ENCODE measurements at places on chromosomes 7 and 10.

DNA sequence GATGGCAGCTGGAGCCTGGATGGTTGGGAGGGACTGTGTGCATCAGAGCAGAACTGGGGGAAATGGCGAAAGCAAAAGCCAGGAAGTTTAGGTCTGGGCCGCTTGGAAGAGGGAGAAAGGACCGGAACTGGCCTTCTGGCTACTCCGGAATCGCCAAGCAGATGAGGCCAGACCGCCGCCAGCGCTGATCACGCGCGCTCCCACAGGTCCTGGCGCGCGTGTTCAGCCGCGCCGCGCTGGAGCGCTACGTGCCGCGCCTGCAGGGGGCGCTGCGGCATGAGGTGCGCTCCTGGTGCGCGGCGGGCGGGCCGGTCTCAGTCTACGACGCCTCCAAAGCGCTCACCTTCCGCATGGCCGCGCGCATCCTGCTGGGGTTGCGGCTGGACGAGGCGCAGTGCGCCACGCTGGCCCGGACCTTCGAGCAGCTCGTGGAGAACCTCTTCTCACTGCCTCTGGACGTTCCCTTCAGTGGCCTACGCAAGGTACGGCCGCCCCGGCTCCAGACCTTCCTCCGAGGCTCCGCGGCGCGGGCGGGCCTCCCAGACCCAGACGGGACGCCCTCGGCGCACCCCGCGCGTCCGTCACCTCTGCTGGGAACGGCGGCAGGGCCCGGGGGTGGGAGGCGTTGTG, 2.0 kb downstream of the CYP26C1 start:
- peak; percentile 86 for DNase-seq

DNA sequence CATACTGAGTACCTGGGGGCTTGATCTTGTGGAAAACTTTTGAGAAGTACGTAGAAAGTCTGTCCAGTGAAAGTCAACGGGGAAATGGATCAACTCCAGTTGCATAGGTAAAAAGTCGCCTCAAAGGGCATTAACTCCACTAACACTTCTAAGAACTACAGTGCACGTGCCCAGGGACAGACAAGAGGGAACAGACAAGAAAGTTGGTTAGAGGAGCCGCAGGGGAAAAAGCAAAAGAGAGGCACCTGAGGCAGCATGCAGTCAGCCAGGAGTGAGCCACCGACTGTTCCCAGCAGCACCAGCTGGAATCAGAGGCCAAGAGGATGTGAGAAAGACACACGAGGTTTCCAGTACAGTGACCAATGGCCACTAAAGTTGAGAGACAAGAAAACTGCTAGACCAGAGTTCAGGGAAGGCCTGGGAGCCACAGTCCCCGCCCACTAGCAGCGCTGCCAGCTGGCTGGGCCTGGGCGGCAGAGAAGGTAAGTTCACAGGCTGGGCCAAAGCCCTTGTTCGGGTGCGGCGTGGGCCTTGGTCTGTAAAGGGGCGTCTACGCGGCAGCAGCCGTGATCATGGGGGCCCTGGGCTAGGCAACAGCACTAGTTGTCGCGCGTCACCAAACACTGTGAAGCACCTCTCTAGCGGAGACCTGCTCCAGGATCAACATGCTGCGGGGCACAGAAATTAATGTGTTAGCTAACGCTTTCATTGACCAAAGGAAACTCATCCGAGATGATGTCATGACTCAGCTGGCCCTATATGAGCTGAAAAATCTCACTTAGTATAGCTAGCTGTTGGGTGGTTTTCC, 14.0 kb downstream of the ITGB1 start:
- DNase-seq: no peak

DNA sequence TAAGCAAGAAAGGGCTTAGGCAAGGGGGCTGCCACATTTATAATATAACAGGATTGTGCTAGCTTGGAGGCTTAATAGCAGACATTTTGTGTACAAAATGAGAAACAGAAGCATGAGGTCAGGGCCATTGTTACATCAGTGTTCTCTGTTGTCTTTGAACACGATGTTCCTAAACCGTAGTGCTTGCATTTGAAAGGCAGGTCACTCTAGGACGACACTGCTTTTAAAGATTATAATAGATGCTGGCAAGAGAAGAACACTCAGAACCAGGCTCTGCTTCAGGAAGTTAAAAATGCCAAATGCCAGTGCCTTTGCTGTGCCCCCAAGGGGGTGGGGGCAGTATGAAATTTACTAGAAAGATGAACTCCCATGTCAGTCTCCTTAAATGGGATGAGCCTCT, 91.1 kb downstream of the SORCS3 start:
- no peak for DNase-seq

DNA sequence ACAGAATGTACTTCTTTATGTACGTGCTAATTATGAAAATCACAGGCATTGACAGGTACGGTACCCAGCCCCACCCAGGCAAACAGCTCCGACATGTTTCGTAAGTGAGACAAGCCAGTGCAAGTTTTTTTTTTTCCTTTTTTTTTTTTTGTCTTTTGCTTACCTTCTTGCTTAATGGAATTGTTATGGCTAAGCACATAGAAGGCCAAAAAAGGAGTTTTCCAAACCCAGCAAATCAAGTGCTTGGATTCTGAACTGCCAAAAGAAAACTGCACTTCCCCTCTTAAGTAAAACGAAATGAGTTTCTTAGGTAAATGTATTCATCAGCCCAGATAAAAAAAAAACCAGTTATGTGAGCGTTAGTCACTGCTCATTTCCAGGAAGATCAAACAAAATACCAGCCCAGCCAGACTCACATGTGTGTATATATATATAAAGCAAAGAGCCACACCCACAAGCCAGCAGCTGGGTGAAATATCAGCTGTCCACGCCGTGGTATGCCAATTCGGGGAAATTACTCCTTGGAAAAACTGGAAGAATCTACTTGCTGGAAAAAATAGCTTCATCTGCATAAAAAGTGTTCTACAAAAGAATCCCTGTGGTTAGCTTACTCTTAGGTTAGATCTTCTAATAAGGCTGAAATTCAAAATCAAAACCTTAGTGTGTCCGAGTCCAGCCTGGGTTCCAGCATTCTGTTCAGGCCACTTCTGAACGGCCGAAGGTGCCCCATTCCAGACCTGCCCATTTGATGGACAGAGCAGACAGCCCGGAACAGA, 8.0 kb downstream of the KLF6 start:
- peak; percentile 89 for DNase-seq

DNA sequence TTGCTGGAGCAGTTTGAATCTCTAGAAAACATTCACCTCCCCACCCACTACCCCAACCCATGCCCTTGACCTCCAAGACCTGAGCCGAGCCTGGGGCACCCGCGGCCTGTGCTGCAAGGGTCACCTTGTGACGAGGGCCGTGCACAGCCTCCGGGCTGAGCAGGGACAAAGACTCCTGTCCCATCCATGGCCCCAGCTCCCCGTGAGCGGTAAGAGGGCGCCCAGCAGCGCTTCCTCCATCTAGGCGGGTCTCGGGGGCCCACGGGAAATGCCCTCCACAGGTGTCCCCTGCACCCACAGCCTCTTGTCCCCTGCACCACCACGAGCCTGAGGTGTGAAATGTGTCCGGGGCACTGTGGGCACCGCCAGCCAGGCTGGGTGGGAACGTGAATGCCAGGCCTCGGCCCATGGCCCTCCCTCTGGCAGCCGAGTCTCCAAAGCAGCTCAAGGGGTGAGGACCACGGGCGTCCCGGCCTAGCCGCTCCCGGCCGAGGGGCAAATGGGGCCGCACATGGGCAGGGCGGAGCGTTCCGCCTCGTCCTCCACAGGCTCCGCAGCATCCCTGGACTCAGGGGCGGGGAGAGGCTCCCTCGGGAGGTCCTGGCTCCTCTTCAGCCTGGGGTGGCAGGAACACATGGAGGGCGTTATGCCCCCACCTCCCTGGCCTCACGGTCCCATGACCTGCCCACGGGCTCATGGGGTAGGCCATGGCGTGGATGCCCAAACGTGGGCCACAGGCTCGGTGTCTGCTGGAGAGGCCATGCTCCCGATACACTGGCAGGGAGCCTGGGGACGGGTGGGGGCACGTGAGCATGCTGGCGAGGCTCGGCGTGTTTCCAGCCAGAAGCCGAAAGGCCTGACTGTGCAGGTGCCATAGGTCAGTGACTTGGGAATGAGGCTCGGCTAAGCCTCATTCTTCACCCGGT, 21.1 kb downstream of the DPYSL4 start:
- no peak for DNase-seq

DNA sequence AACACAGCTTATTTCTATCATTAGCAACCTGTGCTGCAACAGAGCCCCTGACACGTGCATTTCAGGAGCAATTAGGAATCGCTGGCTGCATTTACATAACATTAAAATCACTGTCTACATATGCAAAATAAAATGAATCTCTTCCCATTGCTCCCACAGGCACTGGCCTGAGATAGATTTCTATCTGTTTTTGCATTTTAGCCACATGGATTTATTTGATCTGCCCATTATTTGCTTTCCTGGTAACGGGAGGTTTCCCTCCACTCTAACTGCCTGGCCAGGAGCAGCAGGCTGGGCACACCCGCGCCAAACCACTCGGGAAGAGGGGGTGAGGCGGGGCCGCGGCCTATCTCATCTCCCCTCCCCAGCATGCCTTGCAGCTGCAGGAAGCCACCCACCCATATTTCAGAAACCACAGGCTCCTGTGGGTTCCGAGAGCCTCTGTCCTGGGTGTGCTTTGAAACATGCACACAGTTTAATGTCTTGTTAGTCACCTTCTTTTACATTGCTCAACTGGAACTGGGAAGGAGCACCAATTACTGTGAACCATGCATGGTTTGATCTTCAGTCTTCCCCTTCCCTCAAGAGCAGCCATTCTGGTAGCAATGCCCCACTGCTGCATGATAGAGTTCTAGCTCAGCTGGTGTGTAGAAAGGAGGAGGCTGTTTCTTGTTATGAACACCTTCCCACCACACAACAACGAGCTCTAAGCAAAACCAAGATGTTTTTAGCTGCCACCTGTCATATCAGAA, 37.7 kb upstream of the IKZF1 start:
- DNase-seq: peak; percentile 95

GRCh38 chr7:80150611-80151273, 16.1 kb downstream of the GNAI1 start:
- no peak for DNase-seq

- no peak for DNase-seq
These were observed 1.4 kb downstream of the NUDT1 start for GRCh38 chr7:2243458-2243857.

GRCh38 chr7:11474902-11475585, 357.0 kb downstream of the THSD7A start:
- DNase-seq: no peak

- DNase-seq: no peak
These were observed 61.2 kb upstream of the AGR3 start for GRCh38 chr7:16942929-16943509.

- no peak for DNase-seq
These were observed 18.0 kb upstream of the DLG5 start for GRCh38 chr10:77944519-77944918.

DNA sequence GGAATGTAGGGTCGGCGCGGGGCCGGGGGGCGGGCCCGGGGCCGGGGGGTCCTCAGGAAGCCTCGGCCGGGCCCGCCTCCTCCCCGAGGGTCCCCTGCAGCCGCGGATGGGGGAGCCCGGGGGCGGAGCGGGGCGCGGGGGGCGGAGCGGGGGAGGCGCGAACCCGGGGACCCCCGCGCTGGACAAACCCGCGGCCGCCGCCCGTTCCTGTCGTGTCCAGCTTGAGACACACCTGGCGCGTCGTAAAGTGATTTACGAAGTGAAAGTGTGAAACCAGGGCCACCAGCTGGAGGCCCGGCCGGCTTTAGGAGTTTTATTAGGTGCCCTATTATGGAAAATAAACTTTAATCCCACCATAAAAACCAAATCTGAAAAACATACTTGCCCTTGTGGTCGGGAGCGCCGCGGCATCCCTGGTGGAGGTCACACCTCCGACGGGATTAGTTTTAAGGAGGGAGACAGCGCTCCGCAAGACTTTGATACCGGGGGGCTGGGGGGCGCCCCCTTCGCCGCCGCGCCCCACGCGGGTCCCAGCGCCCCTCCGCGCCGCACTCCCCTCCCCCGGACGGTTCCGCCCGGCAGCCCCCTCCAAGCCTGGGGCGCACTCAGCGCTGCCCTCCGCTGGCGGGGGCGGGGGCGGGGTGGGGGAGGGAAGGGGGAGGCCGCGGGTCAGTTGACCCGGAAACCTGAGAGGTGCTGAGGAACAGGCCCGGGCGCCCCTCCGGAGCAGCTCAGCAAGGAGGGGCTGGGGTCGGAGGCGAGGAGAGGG, 10.3 kb downstream of the MNX1 start:
- DNase-seq: no peak

DNA sequence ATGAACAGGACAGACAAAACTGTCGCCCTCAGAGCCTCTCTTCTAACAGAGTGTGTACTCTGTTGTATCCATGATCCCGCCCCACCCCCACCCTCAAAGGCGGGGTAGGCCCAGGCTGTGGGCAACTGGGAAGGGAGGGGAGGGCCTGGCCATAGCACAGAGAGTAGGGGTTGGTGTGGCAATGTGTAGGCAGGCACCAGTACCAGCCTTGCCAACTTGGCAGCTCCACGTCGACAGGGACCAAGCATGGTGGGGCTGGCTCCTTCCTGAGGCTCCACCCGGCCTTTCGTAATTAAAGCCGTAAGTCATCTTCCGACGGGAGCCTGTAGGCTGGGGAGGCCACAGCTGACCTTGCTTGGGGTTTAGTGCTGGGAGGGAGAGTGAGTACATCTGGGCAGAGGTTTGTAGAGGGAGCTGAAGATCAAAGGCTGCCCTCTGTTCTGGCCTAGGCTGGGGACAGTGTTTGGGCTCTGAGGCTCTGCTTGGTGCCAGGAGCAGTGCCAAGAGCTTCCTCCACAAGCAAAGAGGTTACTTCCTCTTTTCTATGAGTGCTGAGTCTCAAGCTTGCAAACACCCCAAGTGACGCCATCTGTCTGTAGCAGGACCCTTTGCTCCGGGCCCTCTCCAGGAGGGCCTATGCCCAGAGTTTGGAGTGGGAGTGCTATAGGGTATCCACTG, 121.6 kb downstream of the C10orf105 start:
- no peak for DNase-seq

- no peak for DNase-seq
These were observed 369.4 kb upstream of the IGFBP3 start for GRCh38 chr7:46290374-46291049.

DNA sequence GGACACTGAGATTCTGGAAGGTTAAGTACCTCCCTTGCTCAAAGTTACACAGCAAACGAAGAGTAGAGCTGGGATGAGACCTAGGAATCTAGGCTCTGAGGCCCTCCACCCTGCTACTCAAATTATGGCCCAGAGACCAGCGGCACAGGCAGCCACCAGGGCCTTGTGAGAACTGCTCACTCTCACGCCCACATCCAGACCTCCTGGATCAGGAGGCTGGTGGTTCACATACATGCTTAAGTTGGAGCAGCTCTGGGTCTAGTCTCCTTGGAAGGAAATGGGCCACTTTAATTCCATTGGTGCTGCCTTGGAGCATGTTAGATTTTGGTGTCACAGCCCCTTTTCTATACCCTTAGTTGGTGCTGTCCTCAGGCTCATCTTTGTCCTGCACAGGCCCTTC, 41.9 kb downstream of the ADRA2A start:
- DNase-seq: no peak

DNA sequence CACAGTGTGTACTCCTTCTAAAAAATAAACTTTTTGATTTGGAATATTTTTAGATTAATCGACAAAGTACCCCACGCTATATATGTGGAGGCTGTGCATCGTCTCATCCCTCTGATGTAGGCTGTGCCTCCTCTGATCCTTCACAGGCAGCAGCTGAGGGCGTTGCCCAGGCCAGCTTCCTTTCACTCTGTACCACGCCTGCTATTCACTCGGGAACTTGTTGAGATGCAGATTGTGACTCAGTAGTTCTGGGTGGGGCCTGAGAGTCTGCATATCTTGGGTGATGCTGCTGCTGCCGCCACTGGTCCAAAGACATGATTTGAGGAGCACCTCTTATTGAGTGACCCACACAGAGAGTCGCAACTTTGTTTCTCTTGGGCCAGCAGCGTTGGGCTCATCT, 7.9 kb upstream of the C10orf120 start:
- DNase-seq: no peak

Data from activated CD4-positive, alpha-beta T cell treated with anti-CD3 and anti-CD28 coated beads, Interleukin-2, amount 10 ng/mL, durations not matched to agents 24 days and 14 days (primary cell).